ENCODE measurements at places on chromosomes 16 and 17. TPM values are rescaled to one million over a fixed set of nuclear protein-coding genes. Genes with fewer than 3 reads are reported as not detected.

Gene EVPL
- polyA plus RNA-seq = 0.39 TPM

Gene TRIM72
- polyA plus RNA-seq = not detected

Gene CDH3
- polyA plus RNA-seq = 0.32 TPM

Gene TMEM88
- polyA plus RNA-seq = not detected

Gene FOXL1
- polyA plus RNA-seq = not detected

Gene PAQR4
- not detected for polyA plus RNA-seq

Gene UTS2R
- polyA plus RNA-seq = not detected

Gene KRTAP17-1
- polyA plus RNA-seq = not detected

Gene C17orf50
- not detected for polyA plus RNA-seq

Gene KRT32
- not detected for polyA plus RNA-seq

Gene NACA2
- polyA plus RNA-seq = 0.53 TPM

Gene UNC45B
- polyA plus RNA-seq = not detected

Gene MYO15A
- 0.70 TPM for polyA plus RNA-seq

Gene ZSCAN10
- not detected for polyA plus RNA-seq

Gene MFSD6L
- polyA plus RNA-seq = not detected

Gene MT3
- polyA plus RNA-seq = 352 TPM

Gene PRSS36
- polyA plus RNA-seq = 0.43 TPM

Gene RPH3AL
- polyA plus RNA-seq = 0.48 TPM

Gene HNF1B
- polyA plus RNA-seq = not detected

Gene C1QL1
- not detected for polyA plus RNA-seq

Gene CYBC1
- polyA plus RNA-seq = 4.6 TPM

Gene IL17C
- polyA plus RNA-seq = not detected

Gene CTRL
- polyA plus RNA-seq = 1.9 TPM

Gene PLEKHH3
- 0.40 TPM for polyA plus RNA-seq

Gene GABARAPL2
- polyA plus RNA-seq = 3,090 TPM

Gene GINS2
- polyA plus RNA-seq = not detected

Gene HBM
- not detected for polyA plus RNA-seq

Gene ST6GALNAC1
- polyA plus RNA-seq = not detected

Gene HCRT
- not detected for polyA plus RNA-seq

Gene SLC5A11
- 18.1 TPM for polyA plus RNA-seq

Gene KRT37
- not detected for polyA plus RNA-seq

Gene CTRB1
- polyA plus RNA-seq = not detected

Gene COASY
- 11.7 TPM for polyA plus RNA-seq

Gene ASGR1
- 5.0 TPM for polyA plus RNA-seq

Gene CD7
- polyA plus RNA-seq = not detected

Gene FBF1
- polyA plus RNA-seq = 0.71 TPM

Gene C16orf46
- polyA plus RNA-seq = 3.2 TPM

Gene WRAP53
- 1.4 TPM for polyA plus RNA-seq

Gene DHX40
- 18.0 TPM for polyA plus RNA-seq

Gene CIBAR2
- polyA plus RNA-seq = not detected

Gene TBC1D3H
- 0.18 TPM for polyA plus RNA-seq

Gene CDH11
- 23.8 TPM for polyA plus RNA-seq
